ENCODE measurements at places on chromosomes 13 and 19. TPM values are rescaled to one million over a fixed set of nuclear protein-coding genes. Genes with fewer than 3 reads are reported as not detected.
A peak's percentile ranks its signal among the peaks of the same experiment; 100 is the strongest.

GRCh38 chr19:55232986-55233385 is 4.4 kb upstream of the TMEM86B start:
- H3K4me1 ChIP-seq: no peaks in the 10 kb centered on the region
- no peak overlapping the region for H3K27ac ChIP-seq
- H3K27me3 ChIP-seq: no peaks in the 10 kb centered on the region
- DNase-seq: no peak
- no peak overlapping the region for H3K4me3 ChIP-seq

DNA sequence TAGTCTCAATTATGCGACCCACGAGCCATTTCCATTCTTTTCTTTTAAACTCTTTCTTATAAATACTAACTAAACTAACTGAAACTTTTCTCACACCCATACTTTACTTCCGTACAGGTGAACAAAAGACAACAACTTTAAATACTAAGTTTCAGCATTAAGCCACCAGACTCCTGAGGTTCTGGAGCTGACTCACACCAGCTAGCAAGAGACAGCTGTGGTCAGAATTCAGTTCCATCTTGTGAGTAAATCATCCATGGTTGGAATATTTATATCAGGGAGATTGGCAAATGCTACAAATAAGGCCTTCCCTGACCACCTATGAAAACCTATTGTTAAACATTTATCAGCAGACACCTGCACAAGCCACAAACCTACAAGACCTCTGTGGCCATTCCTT is 897.0 kb downstream of the EFNB2 start:
- H3K27me3 ChIP-seq: no peaks in the 10 kb centered on the region
- DNase-seq: no peak
- H3K4me3 ChIP-seq: no peak overlapping the region
- no peaks in the 10 kb centered on the region for H3K4me1 ChIP-seq
- H3K36me3 ChIP-seq: no peaks in the 10 kb centered on the region

DNA sequence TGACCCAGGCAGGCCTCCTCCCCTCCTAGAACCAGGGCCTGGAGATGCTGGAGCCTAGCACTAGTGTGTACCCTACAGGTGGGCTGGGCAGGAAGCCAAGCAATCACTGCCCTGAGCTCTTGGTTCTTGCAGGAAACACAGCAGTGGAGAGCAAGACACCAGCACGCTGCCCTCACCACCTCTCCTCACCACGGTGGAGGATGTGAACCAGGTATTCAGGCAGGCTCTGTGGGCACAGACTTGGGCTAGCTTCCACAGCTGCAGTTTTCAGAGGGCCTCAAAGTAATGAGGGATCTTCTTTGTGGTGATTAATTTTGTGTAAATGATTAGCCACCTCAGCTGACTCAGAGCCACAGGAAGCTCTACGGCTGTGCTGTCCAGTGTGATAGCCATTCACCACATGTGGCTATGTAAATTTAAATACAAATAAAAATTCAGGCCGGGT is 13.6 kb upstream of the GPI start:
- H3K27ac ChIP-seq: no peak overlapping the region
- H3K4me3 ChIP-seq: no peak overlapping the region
- peaks cover 8% of the 10 kb centered on the region for H3K36me3 ChIP-seq
- H3K4me1 ChIP-seq: no peaks in the 10 kb centered on the region
- DNase-seq: no peak
- H3K27me3 ChIP-seq: no peaks in the 10 kb centered on the region

GRCh38 chr13:36130193-36130551 is 1.0 kb downstream of the DCLK1 start:
- peaks cover 8% of the 10 kb centered on the region for H3K27me3 ChIP-seq
- no peaks in the 10 kb centered on the region for H3K36me3 ChIP-seq
- no peak for DNase-seq
- H3K4me1 ChIP-seq: peaks cover 17% of the 10 kb centered on the region
- H3K4me3 ChIP-seq: peak overlapping the region; percentile 30

GRCh38 chr13:51532736-51533197 is 51.5 kb upstream of the WDFY2 start:
- H3K27me3 ChIP-seq: no peaks in the 10 kb centered on the region
- no peak overlapping the region for H3K4me3 ChIP-seq
- no peaks in the 10 kb centered on the region for H3K36me3 ChIP-seq
- no peaks in the 10 kb centered on the region for H3K4me1 ChIP-seq
- no peak overlapping the region for H3K27ac ChIP-seq
- no peak for DNase-seq

GRCh38 chr13:91181892-91182291 is 165.6 kb upstream of the MIR17HG start:
- DNase-seq: no peak
- no peaks in the 10 kb centered on the region for H3K27me3 ChIP-seq
- no peaks in the 10 kb centered on the region for H3K36me3 ChIP-seq
- H3K4me3 ChIP-seq: no peak overlapping the region

Gene RNF17
- 0.21 TPM for total RNA-seq

Gene ZNF667
- total RNA-seq: 6.7 TPM

Gene KIR3DL1
- total RNA-seq: not detected

Gene PEAK3
- total RNA-seq: 4.2 TPM

Gene GPR18
- not detected for total RNA-seq
